ENCODE measurements at places on chromosomes 5 and 9.

- no peak for DNase-seq
These were observed 17.0 kb upstream of the RHOBTB3 start for GRCh38 chr5:95713960-95714710.

DNA sequence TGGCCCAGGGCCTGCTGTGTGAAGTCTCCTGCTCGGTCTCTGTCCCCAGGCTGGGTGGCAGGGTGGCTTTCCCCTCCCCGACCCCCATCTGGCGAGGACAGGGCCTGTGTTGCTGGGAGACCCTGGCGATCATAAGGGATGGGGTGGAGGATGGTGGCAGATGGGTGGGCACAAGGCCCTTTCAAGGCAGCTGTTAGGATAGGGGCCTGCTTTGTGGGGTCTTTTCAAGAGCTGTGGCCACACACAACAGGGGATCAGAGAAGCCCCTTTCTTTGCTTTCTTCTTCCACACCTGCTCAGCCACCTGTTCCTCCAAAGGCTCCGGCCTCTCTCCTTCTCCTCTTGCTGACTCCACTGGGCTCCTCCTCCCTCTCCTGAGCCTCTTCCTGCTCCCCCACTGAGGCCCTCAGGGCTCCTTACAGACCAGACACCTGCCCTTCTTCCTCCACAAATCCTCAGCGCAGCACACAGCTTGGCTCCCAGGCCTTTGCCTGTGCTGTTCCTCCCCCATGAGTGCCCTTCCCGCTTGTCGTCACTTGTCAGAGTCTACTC, 15.0 kb upstream of the NEURL1B start:
- no peak for DNase-seq

DNA sequence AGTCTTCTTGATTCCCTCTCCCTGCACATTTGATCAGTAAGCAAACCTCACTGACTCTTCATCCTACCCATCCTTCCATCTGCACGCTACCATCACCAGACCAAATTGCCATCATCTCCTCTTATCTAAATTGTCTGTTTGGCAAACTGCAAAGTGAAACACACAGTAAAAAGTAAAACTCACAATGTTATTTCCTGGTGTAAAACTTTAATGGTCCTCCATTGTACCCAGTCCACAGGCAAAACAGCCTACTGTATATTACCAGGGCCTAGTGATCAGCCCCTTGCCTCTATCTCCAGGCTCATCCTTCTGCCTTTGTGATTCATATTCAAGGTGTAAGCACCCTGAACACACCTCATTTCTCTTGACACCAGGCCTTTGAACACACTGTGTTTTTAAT, 83.3 kb upstream of the GPR151 start:
- no peak for DNase-seq

DNA sequence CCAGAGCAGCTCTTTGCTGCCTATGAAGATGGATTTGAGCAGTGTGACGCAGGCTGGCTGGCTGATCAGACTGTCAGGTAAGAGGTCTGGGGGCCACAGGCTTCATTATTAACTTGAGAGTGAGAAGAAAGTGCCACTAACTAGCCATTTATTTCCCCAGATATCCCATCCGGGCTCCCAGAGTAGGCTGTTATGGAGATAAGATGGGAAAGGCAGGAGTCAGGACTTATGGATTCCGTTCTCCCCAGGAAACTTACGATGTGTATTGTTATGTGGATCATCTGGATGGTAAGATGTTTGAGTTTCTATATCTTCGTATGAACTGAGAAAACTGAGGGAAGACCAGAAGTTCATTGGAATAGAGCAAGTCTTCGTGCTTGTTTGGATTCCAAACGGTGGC, 22.1 kb downstream of the VCAN start:
- DNase-seq = no peak

DNA sequence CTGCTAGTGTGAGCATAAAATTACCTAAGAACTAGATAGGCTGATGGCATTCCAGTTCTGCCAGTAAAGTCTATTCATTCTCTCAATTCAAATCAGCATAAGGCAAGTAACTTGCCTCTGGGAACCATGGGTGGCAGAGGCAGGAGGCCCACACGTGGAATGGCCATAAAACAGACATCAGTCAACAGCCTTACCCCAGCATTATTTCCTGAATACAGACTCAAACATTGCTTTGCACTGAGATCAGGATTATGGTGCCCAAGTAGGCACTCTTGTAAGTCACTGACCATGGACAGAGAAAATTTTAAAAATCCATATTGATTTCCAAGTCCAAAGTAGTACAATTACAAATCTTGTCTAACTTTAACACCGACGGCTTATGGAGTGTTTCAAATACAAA, 157.7 kb downstream of the NR2F1-AS1 start:
- DNase-seq = no peak

DNA sequence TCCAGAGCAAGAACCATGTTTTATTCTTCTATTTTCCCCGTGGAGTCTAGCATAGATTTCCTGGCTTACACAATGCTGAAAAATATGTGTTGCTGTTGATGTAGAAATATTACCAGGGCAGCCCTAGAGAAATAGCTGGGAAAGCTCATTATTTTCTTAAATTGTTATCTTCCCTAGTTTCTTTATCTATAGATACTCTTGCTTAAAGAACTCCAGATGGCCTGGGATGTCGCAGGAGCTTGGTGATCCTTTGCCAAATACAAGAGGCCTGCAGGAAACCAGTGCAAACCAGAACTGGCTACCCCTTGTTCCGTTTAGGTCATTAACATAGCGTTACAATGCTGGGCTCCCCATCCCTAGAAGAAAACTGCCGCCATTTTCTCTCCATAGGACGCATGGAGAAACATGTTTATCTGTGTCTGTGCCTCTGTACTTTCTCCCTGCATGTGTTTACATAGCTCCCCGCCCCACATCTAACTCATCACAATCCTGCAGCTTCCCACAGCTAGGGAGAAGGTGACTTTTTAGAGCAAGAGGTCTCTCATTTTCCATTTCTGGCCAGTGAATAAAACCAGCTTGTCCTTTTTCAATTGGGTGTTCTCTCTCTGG, 6.4 kb downstream of the PRLR start:
- no peak for DNase-seq

- no peak for DNase-seq
These were observed 592.7 kb downstream of the TLE1 start for GRCh38 chr9:81096625-81097024.
